ENCODE measurements at places on chromosomes 16 and 17. TPM values are rescaled to one million over a fixed set of nuclear protein-coding genes. Genes with fewer than 3 reads are reported as not detected.

ITGA2B gene
- polyA plus RNA-seq, result 4.9 TPM

STAT5B gene
- polyA plus RNA-seq, result 43.8 TPM

SEPTIN1 gene
- polyA plus RNA-seq, result 1.6 TPM

KRT32 gene
- polyA plus RNA-seq, result not detected

DNA sequence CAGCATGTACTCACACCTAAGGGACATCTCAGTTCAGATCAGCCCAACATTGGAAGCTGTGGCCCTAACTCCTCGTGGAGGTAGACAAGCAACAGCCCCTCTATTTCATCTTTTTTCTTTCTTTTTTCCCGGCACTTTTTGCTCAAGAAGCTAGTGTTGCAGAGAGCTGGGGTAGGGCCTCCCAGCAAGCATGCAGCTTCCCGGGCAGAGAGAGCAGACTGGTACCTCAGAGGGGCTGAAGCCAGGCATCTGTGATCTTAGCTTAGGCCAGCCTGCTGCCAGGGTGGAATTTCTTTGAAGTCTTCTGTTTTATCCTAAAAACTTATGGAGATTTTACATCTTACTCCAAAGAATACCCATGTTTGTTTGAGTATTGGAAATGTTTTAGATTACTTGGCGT, 195.4 kb downstream of the C16orf95 start:
- no peak for DNase-seq

GRCh38 chr16:49484451-49484849, 110.8 kb downstream of the C16orf78 start:
- no peak for DNase-seq

DNA sequence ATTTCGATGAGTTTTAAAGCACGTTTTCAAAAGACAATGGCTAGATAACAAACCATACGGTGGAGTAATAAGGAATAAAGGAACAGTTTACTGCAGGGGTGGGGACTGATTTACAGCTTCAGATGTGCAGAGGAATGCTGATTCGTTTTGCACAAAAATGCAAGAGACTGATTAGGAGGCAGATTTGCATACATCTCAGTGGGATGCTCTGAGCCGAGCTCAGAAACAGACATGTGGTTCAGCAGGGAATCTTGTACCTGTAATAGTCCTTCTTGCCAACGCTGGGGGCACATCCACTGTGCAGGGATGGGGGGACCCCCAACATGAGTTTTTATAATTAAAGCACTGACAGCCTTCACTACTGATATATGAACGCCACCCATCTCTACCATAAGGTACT, 308.0 kb downstream of the GRIN2A start:
- DNase-seq, result no peak

GRCh38 chr16:71201556-71201955, 29.0 kb downstream of the HYDIN start:
- no peak for DNase-seq

DNA sequence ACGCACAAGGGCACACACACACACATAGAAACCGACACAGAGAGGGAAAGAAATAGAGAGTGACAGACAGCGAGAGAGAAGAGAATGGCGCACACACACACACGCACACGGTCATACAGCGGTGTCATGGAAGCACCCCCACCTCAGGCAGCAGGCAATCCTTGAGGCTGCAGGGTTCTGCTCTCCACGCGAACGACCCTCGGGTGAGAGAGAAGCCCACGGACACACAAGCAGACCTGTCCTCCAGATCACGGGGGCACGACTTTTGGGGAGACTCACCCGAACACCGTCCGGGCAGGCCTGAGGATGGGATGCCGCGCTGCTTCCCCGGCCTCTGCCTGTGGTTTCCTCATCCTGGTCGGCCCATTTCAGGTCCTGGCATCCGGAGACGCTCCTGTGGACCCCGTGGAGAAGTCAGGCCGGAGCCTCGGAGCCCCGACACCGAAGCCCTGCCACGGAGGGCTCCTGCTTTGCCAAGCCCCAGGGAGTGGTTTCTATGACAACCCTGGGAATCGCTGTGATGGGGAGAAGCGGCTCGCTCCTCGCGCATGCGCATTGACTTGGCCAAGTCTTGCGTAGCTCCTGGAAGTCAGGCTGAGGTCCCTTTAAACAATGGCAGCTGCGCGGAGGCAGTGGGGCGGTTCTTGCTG, 118.2 kb upstream of the KCNJ18 start:
- DNase-seq, result peak; percentile 44

DNA sequence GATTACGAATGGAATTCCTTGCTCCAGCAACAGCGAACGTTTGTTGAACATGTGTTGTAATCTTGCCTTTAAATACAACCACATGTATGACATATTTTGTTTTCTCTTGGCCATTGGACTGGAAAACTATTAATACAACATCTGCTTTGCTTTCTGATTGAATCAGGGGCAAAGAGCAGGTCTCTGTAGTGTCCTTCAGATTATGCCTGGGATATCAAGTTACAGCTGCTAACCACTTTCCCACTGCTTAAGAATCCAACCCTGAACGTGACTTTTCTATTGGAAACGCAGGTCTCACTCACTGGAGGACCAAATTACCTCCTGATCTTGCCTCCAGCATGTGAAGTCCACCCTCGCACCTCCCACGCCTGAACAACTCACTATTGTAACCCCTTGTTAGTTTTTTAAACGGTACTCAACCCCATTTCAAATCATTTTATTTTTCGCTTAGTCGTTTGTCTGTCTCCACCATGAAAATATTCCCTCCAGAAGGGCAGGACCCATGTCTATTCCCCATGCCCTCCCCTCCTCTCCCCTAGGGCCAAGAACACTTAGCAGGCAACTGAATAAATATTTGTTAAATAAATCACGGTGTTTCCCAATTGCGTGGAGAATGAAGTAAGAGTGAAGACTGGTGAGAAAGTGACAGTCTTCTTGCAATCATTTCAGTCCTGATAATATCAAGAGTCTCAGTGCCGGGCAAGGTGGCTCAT, 57.4 kb upstream of the MRTFB start:
- peak; percentile 64 for DNase-seq

DNA sequence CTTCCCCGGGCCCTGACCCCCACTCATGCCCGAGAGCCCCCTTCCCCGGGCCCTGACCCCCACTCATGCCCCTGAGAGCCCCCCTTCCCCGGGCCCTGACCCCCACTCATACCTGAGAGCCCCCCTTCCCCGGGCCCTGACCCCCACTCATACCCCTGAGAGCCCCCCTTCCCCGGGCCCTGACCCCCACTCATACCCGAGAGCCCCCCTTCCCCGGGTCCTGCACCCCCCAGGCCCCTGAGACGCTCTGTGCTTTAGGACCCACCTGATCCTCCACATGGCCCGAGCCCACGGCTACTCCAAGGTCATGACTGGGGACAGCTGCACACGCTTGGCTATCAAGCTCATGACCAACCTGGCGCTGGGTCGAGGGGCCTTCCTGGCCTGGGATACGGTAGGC, 6.8 kb downstream of the CTU2 start:
- DNase-seq, result no peak

IL17C gene
- polyA plus RNA-seq, result not detected

DNA sequence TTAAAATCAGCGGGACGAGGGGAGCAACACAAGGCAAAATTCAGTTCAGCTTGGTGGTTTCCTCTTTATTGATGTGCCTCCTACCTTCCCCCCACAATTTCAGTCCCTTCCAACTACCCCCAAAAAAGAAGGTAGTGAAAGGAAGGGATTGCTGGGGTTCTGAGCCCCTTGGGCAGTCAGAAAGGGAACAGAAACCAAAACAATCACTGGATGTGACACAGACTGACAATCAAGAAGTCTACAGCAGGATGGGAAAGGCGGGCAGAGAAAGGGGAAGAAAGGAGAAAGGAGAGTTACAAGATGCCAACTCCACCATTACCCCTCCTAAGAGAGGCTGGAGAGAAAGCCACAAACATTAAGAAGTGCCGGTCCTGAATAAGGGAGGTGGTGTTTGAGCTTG, 1.1 kb upstream of the PHF23 start:
- DNase-seq, result no peak

Data from left renal pelvis (tissue), 4 donors.